ENCODE measurements at places on chromosomes 13 and 19. TPM values are rescaled to one million over a fixed set of nuclear protein-coding genes. Genes with fewer than 3 reads are reported as not detected.

The SIN3B gene
- 81.7 TPM for polyA plus RNA-seq

The ZNF682 gene
- 21.4 TPM for polyA plus RNA-seq

The ZIM2 gene
- 1.6 TPM for polyA plus RNA-seq

The CASP14 gene
- not detected for polyA plus RNA-seq

The PGLYRP1 gene
- 1.1 TPM for polyA plus RNA-seq

The CCDC8 gene
- 63.5 TPM for polyA plus RNA-seq

The PLIN4 gene
- polyA plus RNA-seq, result 1.1 TPM

All from right lung (tissue), 10 donors.